ENCODE measurements at places on chromosomes 3 and 15. TPM values are rescaled to one million over a fixed set of nuclear protein-coding genes. Genes with fewer than 3 reads are reported as not detected.

RPN1 gene
- 170 TPM for total RNA-seq

CLDN1 gene
- 2.1 TPM for total RNA-seq

DNAJA4 gene
- total RNA-seq: 0.35 TPM

LINGO1 gene
- 42.6 TPM for total RNA-seq

GRCh38 chr3:46213201-46213600 lies 5.1 kb upstream of the CCR1 start:
- no peak for DNase-seq

COL8A1 gene
- total RNA-seq: 0.26 TPM

ADGRG7 gene
- total RNA-seq: not detected

DNA sequence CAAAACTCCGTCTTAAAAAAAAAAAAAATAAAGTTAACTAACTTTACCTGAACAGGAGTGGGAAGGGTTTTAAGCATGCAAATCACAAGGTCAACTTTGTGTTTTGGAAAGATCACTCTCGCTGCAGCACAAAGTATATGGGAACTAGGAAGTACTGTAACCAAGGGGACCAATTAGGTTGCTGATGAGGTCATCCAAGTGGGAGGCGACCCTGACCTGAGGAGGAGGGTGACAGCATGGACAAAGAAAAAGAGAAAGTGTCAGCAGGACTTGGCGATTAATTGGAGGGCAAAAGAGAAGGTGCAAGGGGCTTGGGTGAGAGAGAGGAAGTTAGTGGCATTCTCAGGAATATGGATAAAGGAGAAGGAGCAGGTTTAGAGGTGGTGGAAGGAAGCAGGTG lies 89.5 kb upstream of the ZBED2 start:
- DNase-seq: no peak

CNTN3 gene
- total RNA-seq: 0.29 TPM

DNA sequence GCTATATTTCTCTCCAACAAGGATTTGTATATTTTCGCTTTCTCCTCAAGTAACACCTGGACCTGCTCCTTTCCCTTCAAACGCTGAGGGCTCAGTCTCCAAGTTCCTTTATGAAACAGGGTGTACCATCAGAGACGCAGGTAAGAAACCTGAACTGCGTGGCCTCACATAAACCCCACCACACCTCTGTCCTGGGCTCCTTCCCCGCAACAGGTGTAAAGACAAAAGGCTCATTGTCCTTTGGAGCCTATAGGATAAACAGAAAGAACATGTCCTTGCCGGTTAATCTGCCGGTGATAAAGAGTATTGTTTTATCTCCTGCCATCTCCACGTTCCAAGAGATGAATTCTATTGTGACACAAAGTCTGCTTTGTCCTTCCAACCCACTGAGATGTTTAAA lies 111.8 kb upstream of the ADAMTS9 start:
- no peak for DNase-seq
